Skeletal muscle cell (primary cell): ENCODE measurements at places on chromosomes 12 and 14.

- DNase-seq: no peak
Observed at GRCh38 chr12:67091678-67092077, 177.5 kb upstream of the CAND1 start.

GRCh38 chr12:41897593-41897992, 247.1 kb downstream of the GXYLT1 start:
- DNase-seq: no peak

DNA sequence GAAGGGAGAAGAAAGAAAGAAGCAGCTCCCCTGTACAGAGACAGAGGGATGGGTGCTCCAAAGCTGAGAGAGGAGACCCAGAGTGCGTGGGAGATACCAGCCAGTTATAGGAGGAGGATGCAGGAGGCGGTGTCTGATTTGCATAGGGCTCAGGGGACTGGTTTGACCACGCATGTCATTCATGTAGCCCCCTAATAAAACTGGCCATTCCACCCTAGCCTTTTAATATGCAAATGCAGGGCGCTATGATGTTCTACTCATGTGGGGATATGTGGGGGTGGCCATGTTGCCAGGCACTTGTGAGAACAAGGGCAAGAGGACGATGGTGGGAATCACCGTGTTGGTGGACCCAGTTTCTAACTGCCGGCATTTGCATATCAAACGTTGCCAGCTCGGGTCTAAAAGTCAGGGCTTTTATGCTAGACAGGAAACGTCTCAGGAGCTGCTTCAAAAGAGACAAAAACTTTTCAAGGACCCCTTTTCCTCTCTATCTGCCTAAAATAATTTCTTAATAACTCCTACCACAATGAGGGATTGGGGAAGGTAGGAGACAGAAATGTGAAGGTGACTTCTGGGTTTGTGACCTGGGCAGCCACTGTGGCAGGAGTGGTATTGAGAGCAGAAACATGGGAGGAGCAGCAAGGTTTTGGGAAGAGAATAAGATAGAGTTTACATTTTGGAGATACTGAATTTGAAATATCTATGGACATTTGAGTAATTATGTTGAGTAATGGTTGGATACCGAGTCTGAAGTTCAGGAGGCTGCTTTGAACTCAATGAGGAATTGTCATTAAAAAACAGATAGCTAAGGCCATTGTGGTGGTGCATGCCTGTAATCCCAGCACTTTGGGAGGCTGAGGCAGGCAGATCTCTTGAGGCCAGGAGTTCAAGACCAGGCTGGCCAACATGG, 2.2 kb upstream of the ATXN3 start:
- DNase-seq: no peak

DNA sequence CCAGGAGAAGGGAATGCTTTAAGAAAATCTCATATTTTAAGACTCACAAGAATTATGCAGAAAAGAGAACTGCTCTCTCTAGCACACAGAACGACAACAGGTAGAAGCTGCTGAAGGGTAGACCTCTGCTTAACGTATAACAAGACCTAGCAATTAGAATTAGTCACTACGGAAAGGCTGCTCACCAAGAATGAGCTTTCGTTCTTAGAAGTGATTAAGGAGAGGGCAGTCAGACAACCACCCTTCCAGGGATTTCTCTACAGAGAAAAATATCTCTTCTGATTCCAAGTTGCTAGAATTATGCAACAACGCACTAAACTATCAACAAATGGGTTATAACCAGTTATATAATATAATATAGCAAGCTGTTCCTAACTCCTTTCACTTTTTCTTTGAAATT, 18.6 kb downstream of the LRIG3 start:
- DNase-seq: no peak

GRCh38 chr14:101933209-101933608, 31.2 kb upstream of the DYNC1H1 start:
- DNase-seq: no peak

DNA sequence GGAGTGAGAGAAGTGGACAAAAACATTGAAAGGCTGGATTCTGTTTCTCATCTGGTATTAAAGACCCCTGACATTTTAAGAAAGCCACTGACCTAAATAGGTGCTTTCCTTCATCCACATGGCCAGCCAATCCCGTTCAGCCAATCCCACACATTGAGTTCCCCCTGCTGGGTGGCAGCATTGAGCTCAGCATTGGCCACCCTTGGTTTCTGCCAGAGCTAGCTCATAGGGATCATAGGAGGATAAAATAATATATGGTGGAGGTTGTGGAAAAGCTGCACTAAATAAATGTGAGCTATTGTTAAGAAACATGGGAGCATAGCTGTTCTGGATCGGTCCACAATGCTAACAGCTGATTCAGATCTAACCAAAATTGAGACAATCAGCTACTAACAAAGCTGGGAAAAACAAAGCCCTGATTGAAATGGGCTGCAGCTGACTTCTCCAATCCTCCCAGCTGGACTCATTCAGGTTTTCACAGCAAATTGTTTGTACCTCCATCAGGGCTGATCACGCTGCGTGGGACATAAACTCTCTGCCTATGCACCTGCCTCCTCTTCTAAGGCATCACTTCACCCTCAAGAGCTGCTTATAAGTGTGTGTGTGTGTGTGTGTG, 256.5 kb downstream of the EMP1 start:
- no peak for DNase-seq

DNA sequence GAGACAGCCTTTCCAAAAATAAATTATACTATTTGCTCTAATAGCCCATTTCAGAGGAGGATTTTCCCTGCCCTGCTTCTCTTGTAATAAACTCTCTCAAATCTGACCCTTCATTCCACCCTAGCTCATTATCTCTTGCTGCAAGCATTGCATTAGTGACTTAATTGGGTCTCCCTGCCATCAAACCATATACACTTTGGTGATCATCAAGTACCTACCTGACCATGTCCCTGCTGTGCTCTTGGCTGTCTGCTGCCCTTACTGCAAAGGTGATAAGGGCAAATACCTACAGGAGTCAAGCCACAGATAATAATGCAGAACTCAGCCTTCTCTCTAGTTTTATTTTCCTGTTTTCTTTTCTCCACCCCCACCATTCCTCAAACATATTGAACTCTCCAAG, 88.4 kb downstream of the LIN7A start:
- DNase-seq: no peak

DNA sequence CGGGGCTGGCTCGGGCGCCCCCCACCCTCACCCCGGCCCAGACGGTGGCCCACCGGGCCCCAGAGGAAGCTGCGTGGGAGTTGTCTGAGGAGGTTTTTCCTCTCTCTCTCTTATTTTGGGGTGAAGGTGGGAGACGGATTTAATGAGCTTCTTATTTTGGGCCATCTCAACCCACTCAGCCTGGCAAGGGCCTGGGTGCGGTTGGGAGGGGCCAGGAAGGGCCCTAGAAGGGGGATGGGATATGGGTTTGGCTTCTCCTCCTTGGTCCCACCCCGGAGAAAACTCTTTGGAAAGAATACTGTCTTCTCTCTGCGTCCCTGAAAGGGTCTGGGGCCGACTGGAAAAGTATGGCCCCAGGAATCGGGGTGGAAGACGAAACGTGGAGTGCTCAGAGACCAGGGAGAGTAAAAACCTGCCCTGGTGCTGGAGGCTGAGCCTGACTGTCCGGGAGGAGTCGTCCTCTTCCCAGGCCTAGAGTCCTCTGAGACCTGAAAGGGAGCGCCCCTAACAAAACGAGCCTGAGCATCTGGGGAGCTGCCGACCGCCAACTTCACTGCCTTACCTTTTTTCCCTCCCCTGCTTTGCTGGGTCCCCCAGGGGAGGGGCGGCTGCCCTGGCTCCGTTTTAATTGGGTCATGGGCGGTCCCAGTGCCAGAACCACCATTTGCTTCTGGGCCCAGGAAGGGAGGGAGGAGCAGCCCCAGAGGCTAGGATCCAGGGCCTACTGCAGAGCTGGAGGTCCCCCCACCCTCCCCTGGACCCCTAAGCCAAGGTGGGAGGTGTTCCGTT, 1.6 kb downstream of the MMP14 start:
- DNase-seq: no peak

DNA sequence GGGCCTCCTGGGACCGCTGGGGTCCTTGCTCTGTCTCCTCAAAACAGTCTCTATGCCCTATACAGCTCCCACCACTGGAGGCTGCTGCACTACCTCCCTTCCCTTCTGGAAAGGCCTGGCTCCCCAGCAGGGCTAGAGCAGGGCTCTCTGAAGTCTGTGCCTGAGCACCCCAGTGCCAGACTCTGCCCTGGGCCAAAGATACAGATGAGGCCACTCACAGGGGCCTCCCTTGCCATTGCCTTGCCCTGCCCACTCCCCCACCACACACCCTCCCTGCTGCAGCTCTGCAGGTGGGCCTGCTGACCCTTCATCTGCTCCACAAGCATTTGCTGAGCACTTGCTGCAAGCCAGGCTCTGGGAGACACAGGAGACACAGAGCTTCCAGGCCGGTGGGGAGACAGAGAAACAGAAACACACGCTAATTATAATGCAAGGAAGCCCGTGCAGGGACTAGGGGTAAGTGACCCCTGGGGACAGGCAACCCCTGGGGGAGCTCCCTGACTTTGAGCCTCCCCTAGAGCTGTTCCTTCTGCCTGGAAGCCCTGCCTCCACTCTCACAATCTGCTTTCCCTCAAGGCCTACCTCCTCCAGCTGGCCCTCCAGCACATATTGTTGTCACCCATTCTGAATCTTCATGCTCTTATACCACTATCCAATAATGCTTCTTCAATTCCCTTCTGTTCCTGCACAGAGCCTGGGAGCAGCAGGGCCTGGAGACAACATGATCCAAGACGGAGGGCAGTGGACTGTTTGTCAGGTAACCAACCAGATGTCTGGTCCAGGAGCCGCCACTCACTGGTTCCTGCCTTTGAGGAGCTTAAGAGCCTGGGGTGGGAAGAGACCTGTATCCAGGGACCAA, 32.6 kb upstream of the PNMA1 start:
- no peak for DNase-seq

DNA sequence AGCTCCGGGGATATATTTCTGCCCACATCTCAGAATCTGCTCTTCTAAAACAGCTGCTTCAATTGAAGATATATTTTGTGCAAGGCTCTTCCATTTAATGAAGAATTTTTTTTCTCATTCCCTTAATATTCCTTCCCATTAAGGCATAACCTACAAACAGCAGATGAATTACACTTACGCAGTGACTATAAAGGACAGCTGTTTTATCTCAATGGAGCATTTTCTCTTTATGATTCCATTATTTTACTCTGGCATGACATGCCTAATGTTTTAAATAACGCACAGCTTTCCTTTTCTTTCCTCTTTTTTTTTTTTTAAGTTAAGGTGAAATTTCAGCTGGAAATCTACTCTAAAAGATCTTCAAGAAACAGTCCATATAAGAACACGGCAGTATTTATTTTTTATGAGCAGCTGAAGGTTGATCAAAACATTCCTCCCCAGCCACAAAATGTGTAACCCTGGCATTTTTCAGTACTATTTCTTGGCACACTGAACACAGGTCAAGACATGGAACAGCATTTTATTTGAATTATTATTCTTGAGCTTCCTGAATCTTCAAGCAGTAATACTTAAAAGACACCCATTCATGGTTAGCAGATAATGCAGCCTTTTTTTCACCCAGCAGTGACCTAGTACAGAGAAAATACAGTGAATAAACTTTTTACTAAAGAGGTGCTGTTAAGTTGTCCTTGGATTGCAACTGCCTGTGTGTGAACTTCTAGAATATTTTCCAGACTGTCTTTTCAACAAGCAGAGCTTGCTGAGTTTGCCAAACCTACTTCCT, 118.1 kb upstream of the FOXN3 start:
- peak; percentile 33 for DNase-seq

DNA sequence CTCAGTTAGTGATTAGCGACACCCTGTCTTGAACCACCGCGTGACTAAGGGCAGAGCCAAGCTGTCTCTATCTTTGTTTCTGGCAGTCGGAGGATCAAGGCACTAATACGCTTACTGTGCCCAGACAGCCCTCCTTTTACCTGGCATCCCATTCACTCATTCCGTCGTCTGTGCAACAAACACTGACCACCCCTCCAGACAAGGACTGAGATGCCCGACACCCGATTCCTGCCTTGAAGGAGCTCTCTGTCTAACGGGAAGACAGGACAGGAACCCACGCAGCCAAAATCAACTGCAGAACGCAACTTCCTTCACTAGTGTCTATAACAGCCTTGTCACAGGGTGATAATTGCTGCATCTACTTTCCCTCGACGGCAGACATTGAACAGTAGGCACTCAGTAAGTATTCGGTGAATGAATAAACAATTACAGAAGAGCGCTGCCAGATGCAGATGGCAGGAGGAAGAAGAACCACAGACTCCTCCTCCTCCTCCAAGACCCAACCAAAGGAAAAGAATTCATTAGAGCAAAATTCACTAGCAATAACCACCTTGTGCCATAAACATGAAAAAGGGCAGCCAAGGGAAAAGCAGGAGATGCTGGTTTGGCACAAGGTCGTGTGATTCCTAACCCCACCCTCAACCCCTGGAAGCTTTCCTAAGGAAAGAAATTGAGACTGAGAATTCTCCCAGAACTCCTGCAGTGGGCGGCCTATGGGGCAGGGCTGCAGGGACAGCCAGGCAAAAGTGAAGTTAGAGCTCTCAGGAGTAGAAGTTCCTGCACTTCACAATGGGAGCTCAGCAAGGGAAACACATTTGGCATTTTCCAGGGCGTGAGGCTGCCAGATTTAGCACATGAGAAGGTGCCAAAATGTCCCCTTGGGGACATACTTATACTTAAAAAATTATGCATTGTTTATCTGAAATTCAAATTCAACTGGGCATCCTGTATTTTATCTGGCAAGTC, 186.6 kb upstream of the DIO3 start:
- DNase-seq: no peak

GRCh38 chr12:46473634-46474329, 101.2 kb upstream of the SLC38A2 start:
- peak; percentile 86 for DNase-seq

DNA sequence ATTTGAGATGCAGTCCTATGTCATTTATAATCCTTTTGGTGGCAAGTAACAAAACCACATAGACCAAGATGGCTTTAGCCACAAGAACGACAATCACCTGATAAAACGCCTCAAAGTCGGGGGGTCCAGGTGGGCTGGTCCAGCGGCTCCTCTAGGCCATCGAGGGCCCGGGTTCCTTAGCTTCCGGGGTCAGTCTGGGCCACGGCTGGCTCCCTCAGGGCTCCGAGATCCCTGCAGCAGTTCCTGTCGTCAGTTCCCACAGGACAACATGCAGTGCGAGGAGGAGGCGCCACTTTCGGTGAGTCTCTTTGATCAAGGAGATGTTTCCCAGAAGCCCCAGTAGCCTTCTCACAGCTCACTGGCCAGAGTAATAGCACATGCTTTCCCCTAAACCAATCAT, 574.6 kb downstream of the AACS start:
- no peak for DNase-seq

GRCh38 chr12:66903782-66904396, 225.0 kb upstream of the GRIP1 start:
- DNase-seq: no peak
